ENCODE measurements at places on chromosomes 4 and X.

DNA sequence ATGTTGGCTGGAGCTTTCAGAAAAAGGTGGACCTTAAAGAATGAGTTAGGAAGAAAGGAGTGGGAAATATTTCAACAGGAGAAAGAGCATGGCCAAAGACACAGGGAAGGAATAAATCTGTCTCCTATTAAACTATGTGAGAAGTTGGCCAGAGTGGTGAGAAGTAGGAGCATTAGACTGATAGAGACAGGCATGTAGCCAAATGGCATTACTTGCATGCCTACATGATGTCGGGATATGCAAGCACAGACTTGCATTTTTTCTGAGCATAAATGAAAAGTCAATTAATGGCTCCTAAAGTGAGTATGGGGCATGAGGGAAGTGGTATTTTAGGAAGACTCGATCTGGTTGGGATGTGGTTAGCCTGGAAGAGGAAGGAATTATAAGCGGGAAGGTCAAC, 279.6 kb upstream of the PITX2 start:
- no peak for DNase-seq

DNA sequence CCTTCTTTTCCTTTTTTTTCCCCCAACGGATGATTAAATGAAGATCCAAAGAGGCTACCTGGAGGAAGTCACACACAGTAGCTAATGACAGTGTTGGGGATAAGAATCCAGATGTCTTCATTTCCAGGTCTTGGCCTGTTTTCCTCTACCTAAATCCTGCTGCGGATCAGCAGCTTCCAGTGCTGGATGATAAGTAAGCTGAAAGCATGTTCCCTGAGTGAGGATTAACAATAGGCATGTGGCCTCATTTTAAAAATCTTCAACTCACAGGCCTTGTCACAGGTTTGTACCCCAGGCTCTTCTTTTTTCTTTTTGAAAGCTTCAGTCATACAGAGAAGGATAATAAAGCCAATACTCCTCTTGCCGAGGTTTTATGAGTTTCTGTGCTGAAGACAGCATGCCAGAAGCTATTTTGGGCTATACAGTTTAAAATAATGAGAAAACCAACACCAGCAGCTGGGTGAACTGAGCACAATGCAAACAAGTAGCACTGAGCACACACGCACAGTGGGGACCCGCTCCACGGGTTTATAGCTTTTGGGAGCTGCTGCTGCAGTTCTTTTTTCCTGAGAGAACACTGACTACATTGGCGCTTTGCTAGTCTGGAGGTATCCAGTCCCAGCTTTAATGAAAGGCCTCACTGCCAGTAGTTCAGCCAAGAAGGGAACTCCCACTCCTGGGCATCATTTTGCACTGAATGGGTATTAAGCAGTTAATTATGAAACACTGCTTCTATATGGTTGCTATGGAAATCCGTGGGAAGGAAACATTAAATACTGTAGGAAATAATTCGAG, 184.2 kb upstream of the CTSO start:
- DNase-seq, result no peak

- no peak for DNase-seq
These were observed 111.6 kb upstream of the PRKG2 start for GRCh38 chr4:81326581-81326980.

DNA sequence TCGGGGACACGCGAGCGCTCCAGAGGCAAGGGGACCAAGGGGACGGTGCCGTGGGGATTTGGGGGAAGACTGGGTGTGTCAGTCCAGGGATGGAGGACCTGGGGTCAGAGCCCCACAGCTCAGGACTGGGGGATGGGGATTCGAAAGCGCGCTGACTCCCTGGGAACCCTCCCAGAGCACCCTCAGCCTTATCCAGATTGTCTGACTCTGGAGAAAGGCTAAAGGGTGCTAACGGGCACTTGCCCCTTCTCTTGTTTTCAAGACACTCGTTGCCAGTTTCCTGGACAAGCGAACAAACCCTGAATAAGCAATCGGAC, 1.1 kb downstream of the DOCK11 start:
- no peak for DNase-seq

GRCh38 chr4:118749347-118749988, 64.3 kb downstream of the METTL14 start:
- DNase-seq, result no peak

- no peak for DNase-seq
These were observed 493.9 kb downstream of the TMA16 start for GRCh38 chr4:163988391-163988790.

DNA sequence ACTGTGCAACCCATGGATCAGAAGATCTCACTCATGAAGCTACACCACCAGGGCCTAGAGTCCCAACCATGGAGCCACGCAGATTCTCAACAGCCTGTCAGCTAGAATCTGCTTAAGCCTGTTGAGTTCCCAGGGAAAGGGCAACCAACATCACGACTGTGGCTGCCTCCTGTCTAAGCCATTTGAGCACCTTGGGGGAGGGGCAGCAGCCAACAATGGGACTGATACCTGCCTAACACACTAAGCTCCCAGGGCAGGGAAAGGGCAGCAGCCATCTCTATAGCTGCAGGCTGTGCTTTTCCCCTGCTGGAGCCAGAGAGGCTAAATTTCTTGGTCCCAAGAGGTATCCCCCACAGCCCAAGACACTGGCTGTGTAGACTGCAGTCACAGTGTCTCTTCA, 96.5 kb upstream of the TCEAL2 start:
- DNase-seq, result no peak

GRCh38 chrX:39144956-39145355, 343.7 kb downstream of the MID1IP1 start:
- DNase-seq, result no peak

- DNase-seq, result peak; percentile 20
These were observed 24.9 kb downstream of the CD99L2 start for GRCh38 chrX:150873616-150874015.

DNA sequence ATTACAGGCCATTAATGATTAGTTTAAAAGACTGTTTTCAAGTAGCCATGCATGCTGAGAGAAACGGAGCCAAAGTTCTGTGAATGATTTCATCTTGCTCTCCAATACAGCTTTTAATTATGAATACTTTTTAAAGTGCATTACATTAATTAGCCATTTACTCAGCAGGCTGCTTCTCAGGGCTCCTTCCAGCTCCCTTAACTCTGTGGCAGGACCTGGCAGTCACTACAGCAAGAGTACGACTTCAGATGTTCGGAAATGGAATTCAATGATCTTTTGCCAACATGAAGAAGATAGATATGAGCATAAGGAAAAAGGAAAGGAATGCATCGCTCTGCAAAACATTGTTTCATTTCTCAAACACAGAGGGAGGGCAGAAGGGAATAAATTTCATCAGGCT, 987.2 kb downstream of the PDHA2 start:
- DNase-seq, result no peak

DNA sequence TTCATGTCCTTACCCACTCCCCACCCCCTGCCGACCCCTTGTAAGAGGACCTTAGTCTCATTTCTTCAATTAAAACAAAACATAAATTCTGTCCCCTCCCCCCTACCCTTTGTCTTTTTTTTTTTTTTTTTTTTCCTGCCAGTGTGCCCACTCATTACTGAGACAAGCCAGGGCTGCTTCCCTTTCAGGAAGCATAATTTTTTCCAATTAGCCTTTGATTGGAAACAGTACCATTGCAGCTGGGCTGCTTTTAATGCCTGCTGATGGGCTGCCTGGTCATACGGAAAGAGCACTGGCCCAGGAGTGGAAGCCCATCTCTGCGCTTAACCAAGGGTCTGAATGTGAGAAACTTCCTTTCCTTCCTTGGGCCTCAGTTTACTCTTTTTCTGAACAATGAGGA, 18.6 kb upstream of the CAPN6 start:
- DNase-seq, result no peak

GRCh38 chr4:19300213-19300612, 951.5 kb upstream of the SLIT2 start:
- DNase-seq, result no peak

- no peak for DNase-seq
These were observed 204.8 kb downstream of the CFAP299 start for GRCh38 chr4:80540349-80540748.

- DNase-seq, result no peak
These were observed 37.6 kb upstream of the LGI2 start for GRCh38 chr4:25068386-25068785.

DNA sequence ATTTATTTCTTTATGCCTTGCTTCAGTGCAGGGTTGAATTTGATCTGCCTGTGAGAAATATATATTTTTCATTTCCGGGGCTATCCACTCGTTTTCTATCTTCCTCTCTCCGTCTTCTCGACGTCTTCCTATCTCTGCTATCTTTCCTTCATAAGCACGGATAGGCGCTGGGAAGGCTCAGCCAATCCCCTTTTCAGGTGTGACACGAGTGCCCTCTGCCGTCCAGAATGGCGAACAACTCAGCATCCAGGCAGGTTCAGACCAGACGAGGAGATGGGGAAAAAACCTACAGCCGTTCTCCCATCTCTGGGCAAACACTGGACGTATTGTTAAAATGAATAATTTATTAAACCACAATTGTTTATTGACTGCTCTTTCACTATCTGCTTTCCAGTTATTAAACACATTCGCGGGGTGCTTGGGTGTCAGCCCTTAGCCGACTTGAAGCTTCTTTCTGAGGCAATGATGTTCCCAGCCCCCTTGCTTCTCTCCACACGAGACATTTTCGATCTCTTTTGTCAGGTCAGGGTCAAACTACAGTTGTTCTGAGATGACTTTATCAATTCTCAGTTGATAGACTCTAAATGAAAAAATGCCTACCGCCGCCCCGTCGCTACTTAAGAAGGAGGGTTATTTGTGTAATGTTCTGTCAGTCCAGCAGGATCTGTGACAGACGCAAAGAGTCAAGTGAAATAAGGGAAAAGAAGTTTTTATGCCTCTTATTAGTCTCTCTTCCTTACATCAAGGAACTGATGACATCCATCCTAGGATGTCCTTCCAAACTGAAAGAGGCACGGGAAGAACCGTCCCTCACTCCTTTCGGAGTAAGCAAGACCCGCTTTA, 96.3 kb upstream of the NOCT start:
- DNase-seq, result no peak

DNA sequence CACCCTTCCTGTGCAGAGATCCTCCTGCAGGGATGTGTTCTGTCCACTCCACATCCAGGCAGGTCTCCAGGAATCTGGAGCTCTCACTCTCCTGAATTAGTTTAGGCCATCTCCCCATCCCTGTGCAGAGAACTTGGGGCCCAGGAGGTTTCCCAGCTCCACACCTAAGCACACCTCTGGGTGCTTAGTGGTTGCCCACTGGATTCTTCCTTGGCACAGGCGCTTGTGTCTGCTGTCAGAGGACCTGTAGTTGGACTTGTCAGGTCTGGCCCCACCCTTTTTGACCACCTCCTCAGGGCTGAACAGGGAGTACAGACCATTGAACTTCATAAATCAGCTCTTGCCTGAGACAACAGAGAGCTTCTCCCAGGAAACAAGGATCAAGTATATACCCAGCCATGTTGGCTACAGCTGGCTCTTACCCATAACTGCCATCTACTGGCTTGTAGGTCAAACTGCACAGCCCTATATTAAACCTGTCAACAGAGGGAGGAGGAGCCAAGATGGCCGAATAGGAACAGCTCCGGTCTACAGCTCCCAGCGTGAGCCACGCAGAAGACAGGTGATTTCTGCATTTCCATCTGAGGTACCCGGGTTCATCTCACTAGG, 275.5 kb downstream of the PPARGC1A start:
- no peak for DNase-seq

DNA sequence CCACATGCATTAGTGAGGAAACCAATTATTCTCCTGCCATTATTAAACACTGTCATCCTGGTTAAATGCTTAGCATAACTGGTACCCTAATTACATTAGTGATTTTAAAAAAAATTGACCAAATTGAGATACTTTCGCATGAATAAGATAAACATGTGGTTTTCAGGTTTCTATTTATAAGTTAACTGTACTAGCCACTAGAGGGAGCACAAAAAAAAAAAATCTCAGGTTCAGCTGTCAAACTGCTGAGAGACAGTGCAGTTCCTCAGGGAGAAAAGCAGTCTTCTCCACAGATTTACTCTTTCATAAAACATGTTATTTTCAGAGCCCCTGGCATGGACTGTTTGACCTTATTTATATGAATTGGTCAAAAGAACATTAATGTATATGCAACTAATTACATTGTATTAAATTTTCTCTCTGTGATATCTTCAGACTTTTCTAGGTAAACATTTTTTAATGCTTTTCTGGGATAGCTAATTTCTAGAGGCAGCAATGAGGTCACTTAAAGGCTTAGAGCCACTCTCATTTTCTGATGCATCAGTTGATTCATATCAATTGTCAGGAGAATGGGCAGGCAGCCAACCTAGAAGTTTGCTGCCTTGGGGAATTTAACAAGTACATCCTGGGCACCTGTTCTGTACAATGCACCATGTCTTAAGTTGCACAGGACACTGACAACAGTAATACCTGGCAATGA, 167.5 kb downstream of the CDS1 start:
- DNase-seq, result no peak

DNA sequence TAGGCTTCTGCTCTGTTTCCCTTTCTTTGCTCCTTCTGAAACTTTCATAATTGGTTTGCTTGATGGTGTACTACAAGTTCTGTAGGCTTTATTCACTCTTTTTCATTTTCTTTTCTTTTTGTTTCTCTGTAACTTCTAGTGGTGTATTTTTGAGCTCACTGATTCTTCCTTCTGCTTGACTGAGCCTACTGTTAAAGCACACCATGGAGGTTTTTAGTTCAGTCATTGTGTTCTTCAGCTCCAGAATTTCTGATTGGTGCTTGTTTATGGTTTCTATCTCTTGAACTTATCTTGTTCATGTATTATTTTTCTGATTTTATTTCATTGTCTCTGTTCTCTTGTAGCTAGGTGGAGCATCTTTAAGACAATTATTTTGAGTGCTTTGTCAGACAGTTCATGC, 33.4 kb upstream of the C4orf54 start:
- DNase-seq, result no peak

DNA sequence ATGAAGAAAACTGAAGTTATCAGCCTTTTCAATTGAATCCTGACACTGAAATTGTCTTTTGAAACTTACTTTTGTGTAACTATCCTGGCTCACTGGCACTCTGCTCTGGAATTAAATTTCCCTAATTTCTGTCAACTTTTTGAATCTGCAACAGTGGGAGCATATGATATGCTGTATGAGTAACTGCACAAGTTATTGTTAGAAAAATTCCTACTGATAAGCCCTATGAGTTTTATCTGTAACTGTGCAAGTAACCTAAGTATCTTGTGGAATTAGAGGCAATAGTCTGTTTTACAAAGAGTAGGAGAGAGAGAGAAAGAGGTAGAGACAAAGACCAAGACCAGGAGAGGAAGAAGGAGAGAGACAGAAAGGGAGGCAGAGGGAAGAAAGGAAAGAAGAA, 9.2 kb upstream of the HPGD start:
- DNase-seq, result no peak

DNA sequence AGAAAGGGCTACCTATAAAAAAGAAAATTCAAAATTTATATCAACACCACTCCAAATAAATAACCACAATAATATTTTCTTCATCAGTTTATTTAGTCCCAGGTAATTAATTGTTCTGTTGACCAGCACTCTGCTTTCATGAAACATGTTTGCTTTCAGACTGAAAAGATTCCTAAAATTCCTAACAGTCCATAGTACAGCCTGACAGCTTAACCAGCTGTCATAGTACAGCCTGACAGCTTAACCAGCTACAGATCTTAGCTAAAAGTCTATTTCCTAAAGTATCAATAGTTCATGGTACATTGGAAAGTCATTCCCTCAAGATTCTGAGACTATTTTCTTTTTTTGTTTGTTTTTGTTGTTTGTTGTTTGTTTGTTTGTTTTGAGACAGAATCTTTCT, 144.1 kb upstream of the DDX53 start:
- DNase-seq, result no peak

GRCh38 chr4:51836549-51836948, 6.4 kb upstream of the DCUN1D4 start:
- no peak for DNase-seq
